ENCODE measurements at places on chromosomes 1 and 21.

DNA sequence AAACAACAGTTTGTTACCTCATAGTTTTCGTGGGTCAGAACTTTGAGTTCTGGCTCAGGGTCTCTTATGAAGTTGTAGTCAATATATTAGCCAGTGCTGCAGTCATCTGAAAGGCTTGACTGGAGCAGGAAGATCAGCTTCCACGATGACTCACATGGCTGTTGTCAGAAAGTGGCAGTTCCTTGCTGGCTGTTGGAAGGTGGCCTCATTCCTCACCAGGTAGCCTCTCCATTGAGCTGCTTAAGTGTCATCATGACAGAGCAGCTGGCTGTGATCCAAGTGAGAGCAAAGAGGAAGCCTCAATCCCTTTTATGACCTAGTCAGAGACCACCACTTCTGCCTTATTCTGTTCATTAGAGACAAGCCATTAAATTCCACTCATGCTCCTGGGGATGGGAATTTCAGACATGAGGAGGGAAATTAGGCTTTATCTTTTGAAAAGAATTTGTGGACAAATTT, 5.6 kb downstream of the OSBPL9 start:
- no peak for DNase-seq

- no peak for DNase-seq
Observed at GRCh38 chr1:176205332-176205914, 1.7 kb downstream of the COP1 start.

- DNase-seq, result peak; percentile 42
Observed at GRCh38 chr1:234322979-234323378, 50.3 kb upstream of the COA6 start.

DNA sequence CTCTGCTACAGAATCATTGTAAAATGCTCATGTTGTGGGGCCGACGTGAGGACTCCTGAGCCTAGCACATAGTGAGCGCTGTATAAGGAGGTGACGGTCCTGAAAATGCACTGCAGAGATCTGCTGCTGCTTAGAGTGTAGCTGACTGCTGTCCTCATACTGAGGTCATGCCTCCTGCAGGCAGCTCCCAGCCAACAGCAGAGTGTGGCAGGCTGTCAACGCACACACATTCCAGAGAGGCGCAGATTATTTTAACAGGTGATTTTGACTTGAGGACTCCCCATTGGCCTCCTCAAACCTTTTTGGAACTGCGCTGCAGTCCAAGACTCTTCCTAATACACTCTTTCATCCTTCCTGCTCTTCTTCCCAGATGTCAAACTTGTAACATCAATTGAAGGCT, 119.8 kb upstream of the KCNJ6 start:
- no peak for DNase-seq

DNA sequence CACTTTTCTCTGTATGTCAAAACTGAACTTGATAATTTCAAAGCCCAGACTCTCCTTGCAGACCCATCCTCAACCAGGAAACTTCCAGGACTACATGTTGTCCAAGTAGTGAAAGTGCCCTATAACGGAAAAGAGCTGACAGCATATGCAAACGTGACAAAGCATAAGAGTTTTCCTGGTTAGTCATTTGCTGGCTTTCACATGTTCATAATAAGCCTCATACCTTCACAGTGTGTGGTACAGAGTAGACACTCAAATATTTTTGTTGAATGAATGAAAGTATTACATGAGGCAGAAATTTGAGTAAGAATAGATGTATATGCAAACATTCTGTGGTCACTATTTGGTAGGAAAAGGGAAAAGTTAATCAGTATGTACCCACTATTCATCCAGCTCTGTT, 473.3 kb downstream of the MRPL39 start:
- no peak for DNase-seq

DNA sequence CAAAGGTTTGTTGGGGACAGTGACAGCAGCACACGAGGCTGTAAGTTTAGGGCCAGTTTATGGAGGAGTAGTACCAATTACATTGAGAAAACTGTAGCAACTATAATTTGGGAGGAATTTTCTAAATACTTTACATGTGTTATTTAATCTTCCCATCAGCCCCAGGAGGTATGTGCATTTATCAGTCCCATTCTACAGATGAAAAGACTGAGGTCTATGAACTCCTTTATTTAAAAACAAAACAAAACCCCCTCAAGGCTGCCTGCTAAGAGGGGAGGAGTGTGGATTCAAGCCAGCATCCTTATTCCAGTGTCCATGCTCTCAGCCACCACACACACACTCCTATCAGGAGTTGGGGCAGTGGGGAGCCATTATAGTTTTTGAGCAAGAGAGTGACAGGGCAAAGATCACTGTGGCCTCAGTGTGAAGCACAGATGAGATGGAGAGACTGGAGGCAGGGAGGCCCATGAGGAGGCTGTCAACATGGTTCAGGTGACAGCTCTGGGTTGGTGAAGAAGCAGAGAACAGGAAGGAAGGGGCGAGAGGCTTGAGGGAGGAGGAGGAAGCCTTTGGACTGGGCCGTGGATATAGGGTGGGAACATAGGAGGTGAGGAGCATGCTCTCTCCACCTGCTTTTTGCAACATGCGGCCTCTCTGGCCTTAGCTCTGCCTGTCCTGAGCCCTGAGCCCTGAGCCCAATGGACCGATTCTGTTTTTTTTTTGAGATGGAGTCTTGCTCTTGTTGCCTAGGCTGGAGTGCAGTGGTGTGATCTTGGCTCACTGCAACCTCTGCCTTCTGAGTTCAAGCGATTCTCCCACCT, 9.7 kb downstream of the TNFRSF1B start:
- DNase-seq, result no peak

- DNase-seq, result no peak
Observed at GRCh38 chr1:10078494-10078893, 45.7 kb downstream of the UBE4B start.

DNA sequence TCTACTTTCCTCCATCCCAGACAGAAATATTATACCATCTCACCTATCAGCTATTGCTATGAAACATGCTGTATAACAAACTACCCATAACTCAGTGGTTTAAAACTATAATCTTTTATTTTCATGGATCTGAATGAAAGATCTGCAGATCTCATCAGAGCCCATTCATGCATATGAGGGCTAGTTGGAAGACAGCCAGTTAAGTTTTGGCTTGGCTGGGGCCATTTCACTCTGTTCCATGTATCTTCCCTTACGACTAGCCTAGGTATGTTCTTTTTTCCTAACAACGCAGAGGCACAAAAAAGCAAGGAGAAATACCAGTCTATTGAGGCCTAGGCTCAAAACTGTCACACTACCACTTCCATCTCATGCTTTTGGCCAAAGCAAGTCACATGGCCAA, 28.1 kb upstream of the RGS1 start:
- no peak for DNase-seq

DNA sequence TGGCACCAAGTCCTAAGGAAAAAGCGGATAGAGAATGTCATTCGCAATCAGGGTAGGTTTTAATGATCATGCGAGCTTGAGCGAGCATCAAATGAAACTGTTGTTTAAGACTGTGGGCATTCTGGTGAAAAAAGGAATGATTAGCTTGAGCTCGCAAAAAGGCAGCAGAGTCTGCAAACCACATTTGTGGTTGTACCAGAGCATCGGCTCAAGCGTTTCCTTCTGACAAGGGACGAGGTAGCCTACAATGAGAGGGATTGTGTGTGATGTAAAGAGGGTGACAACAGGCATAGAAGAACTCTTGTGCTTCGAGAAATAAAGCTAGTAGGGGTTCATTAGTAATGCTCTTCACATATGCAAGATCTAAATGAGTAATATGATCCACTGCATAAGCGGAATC, 11.1 kb upstream of the CD48 start:
- DNase-seq, result no peak

GRCh38 chr1:111474106-111474505, 322 bp downstream of the C1orf162 start:
- no peak for DNase-seq

- DNase-seq, result no peak
Observed at GRCh38 chr1:153652805-153653500, 5.5 kb upstream of the SNAPIN start.

GRCh38 chr1:23092447-23092846, 73.2 kb downstream of the KDM1A start:
- no peak for DNase-seq

- DNase-seq, result peak; percentile 24
Observed at GRCh38 chr1:85307987-85308832, 31.8 kb upstream of the BCL10 start.

- no peak for DNase-seq
Observed at GRCh38 chr1:177830531-177831135, 139.2 kb downstream of the SEC16B start.

GRCh38 chr1:59730759-59731478, 83.8 kb upstream of the HOOK1 start:
- DNase-seq, result no peak

GRCh38 chr1:183655562-183656075, 2.5 kb upstream of the APOBEC4 start:
- peak; percentile 59 for DNase-seq

DNA sequence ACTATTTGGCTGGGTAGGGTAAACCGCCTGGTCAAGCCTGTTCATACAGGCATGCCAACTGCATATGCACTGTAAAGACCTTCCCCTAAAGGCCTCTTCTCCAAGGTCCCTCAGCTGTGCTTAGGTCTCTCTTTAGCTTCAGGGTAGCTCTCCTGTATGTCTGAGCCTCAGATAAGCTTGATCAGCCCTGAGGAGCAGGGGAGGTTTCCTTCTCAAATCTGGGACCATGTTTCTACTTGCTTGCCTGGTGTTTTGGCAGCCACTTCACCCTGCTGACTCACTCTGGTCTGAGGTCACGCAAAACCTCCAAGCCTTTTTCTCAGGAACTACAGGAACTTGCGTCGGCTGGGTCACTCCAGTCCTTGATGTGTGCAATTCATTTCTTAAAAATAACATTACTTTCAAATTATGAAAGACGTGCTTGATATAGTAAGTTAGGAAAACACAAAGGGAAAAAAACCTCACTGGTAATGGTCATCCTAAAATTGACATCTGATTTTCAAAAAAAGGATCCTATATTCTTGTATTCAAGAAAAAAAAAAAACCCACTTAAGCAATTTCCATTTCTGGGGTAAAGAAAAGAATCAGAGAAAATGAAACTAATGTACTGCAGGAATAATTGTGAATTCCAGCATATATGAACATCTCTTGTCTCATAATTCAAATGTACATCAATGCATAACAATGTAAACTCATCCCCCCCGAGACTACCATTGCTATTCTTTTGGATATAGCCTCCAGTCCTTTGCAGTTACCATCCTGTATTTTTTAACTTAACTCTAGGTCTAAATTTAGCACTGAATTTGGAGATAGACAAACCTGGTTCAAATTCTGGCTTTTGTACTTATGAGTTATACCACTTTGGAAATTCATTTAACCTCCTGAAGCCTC, 24.8 kb upstream of the RNF19B start:
- no peak for DNase-seq

DNA sequence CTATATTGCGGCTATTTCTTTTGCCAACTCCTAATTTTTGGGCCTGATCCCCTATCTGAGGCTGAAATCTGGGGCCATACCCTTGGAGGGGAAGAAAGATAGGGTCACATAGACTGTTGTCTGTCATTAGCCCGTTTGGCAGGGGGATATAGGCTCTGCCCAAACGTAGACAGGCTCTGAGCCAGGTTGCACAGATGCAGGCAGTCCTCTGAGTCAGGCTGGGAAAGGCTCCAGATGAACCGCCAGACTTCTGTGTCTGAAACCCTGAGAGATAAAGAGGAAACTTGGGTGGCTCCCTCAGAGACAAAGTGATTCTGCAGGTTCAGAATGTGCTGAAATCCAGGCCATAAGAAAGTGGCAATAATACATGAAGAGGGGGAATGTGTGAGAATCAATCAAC, 4.0 kb upstream of the CAP1 start:
- DNase-seq, result no peak

GRCh38 chr1:19308509-19308907, 3.4 kb downstream of the AKR7A2 start:
- no peak for DNase-seq

GRCh38 chr1:231665101-231665500, 38.5 kb downstream of the DISC1 start:
- no peak for DNase-seq

GRCh38 chr1:22159891-22160290, 17.0 kb upstream of the WNT4 start:
- DNase-seq, result no peak

DNA sequence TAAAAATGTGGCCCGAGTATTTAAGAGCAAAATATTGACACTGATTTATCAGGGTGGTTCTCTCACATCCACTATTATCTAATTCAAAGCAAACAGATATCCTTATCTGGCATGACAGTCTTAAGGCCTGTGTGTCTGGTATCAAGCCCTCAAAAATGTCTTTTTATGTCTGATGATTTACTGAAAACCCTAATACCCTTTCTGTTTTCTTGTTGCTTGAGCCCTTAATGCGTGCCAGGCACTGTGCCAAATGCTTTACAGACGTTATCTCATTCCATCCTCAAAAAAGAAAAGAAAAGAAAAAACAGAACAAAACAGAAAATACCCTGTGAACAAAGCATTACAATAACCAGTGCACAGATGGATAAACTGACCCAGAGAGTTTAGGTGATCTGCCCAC, 5.7 kb downstream of the DUSP23 start:
- no peak for DNase-seq

DNA sequence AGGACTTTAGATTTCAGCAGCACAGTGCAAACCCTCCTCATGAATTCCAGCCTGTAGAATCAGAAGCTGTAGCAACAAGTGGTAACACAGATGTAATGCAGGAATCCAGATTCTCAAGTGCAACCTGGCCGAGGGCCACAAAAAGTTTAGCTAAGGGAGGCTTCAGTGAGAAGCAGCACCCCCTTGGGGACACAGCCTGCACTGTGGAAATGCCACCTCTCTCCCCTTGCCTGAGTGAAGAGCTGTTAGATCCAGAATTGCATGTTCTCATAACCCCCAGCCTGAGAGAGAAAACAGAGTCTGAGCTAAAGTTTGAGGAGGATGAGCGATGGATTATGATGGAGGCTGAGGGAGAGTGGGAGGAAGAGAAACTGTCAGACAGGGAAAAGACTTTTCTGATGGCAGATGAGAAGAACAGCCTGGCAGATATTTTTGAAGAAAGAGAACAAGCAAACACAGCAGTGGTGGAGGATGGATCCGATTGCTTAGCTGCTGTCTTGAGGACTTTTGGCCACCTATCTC, 80.5 kb upstream of the BMP8A start:
- DNase-seq, result peak; percentile 42

- DNase-seq, result no peak
Observed at GRCh38 chr21:37939251-37939650, 23.0 kb upstream of the KCNJ6 start.
